Central memory CD4-positive, alpha-beta T cell (primary cell): ENCODE measurements at places on chromosomes 1 and 21.

DNA sequence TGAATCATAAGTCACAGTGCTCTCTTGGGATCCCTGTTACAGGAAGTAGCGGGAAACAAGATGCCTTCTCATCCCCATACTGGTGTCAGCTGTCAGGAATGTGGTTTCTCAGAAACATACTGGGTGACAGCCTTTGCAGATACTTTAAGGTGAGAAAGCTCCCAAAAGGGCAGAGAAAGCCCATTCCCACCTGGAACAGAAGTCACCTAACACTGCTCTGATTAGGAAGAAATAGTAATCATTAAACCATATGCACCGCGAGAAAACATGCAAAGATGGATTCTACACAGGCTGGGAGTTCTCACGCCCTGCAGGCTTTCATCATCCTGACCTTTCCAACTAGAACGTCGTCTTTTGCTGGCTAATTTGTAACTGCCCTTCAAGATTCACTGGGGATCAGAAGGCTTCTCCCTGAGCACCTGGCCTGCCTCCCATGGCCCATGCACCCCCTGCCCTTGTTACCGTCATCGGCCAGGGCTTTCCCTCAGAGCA lies 46.2 kb upstream of the SLC44A3 start:
- DNase-seq = no peak

DNA sequence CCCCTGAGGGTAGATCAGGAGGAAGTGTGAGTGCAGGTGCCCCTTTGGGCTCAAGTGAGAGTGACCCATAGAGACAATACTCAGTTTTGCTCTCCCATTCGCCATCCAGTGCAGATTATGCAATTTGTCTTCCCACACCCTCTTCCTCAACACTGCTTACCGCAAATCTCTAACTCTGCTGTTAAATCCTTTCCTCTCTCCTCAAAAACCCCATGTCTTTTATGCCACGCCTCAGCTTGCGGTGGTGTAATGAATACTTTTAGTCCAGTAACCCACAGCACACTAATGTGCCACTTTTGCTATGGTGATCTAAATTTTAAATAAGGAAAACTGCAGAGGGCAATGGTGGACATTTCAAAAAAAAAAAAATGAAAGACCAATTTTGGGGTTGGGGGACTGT lies 57.7 kb downstream of the PRRX1 start:
- no peak for DNase-seq

DNA sequence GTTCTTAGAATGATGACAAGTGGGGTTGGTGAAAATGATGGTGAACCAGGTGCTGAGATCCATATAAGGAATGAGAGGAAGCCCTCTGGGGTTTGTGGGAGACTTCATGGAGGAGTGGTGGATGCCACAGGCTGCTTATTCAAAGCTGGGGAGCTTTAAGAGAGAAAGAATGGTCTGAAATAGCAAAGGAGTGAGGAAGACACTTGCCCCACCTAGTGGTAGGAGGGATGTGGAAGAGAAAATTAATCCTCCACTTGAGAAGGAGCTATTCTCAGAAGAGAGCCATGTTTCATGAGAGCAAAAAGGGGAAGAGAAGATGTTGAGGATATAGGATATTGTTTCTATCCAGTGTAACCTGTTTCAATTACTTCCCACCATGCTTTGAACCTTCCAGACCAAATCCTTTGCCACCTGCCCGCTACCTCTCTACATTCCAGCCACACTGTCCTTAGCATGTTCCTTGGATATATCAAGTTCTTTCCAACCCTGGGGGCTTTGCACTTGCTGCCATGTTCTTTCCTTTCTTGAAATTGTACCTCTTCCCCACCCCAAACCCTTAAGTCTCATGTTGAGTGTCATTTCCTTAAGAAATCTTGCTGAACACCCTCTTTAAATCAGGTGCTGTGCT lies 19.6 kb upstream of the ZNF648 start:
- DNase-seq = no peak

- no peak for DNase-seq
These were observed 37.6 kb downstream of the EYA3 start for GRCh38 chr1:28050776-28051175.

- DNase-seq = no peak
These were observed 1.4 kb downstream of the UCK2 start for GRCh38 chr1:165828669-165829329.

DNA sequence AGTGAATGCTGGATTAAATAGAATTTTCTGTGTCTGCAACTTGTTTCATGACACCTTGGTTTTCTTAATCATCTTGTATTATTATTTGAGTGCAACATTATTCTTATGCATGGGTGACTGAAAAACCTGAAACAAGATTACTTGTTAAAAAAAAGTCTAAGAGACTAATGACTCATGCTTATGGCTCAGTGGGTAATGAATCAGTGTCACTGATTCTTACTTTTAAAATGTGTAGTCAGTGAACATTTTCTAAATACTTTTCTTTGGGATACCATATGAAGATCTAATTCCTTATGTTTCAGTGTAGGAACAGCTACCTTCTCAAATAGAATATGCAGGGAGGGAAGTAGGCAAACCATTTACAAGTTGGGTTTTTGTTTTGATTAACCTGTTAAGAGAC lies 65.5 kb downstream of the PRKAA2 start:
- DNase-seq = no peak

- no peak for DNase-seq
These were observed 8.6 kb downstream of the GLIS1 start for GRCh38 chr1:53730224-53730865.

- DNase-seq = no peak
These were observed 846 bp upstream of the PER3 start for GRCh38 chr1:7783178-7783711.

GRCh38 chr1:53368314-53369033 lies 40.6 kb upstream of the LRP8 start:
- DNase-seq = no peak

GRCh38 chr1:53081384-53082066 lies 19.5 kb downstream of the PODN start:
- DNase-seq = no peak

DNA sequence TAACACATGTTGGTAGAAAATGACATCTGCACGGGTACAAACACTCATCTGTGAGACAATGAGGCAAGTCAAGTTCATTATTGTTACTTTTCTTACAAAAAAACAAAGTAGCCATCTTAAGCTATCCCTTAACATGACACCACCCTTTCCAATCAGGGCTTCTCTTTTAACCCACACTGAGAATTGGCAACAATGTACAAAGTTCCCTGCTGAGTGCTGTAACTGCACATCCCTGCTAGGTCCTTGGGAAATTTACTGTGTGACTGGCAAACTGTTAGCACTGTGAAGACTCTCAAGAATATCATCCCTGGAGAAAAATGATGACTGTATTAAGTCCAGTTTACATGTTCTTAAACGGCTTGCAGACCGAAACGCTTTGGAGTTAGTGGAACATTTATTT lies 185.8 kb upstream of the PLD5 start:
- DNase-seq = no peak

DNA sequence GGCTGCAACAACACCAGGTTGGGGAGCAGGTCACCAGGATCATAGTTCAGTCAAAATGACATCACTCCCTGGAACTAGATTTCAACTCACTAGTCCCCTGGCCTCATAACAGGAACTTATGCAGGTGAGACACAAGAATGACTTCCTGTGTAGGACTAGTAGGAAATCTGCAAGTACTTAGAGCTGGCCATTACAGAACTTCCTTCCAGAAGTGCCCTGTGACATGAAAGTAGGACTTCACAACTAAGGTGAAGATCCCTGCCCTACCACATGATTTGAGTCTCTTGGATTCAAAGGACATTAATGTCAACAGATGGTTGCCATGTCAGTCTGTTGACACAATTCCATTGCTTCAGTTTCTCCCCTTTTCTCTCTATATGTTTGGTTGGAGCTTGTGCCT lies 223.1 kb downstream of the RPS6KC1 start:
- DNase-seq = no peak

DNA sequence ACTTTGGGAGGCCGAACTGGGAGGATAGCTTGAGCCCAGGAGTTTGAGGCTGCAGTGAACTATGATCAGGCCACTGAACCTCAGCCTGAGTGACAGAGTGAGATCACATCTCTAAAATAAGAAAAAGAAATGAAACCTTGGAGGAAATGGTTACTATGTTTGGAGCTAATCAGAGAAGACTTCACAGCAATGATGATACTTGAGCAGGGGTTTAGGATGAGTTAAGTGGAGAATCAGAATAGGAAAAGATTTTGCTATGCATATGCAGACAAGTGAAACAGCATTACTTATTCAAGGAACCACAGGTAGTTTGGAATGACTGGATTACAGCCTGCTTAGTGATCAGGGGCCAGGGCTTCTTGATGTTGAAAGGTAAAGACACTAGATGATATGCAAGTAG lies 1.3 kb upstream of the CD5L start:
- DNase-seq = no peak

DNA sequence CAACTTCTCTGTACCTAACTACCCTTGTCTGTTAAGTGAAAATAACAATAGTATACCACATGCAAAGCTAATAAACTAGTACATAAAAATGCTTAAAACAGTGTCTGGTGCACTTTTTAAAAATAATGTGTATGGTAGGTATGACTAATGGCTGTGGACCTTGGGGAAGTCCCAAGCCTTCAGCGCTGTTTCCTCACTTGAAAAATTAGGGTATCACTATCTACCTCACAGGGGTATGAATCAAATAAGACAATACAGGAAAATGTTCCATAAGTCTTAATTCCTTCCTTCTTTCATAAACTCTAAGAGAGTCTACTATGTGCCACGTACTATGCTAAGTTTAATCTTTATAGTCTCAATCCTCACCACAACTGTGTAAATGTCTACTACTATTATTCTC lies 32.0 kb downstream of the EGLN1 start:
- DNase-seq = no peak

GRCh38 chr1:87188640-87189039 lies 140.0 kb upstream of the LMO4 start:
- no peak for DNase-seq

DNA sequence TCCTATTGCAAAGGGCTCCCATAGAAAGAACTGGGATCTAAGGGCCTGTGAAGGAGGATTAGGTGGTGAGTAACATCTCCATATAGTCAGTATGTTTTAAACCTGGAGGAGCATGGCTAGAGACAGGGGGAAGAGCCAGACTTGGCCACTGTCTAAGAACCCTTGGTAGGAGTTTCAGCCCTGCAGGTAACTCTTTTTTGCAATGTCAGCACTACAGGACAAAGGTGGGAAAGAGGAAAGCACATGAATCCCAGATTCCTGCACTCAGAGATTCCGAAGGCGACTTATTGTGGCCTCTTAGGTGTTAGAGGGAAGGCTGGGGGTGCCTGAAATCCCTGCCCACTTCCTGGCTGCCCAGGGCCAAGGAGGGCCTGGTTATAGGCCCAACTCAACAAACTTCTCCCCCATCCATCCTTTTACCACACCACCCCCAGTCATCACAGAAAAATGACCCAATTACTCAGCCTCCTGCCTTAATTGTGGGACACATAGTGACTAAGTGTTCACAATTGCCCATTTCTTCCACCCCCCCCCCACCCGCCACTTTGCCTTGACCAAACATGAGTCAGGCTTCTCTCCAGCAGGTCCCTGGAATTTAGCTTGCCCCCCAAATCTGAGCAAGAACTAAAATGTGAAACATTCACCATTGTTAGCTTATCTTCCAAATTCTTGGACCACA lies 1.9 kb upstream of the NTNG1 start:
- DNase-seq = no peak

DNA sequence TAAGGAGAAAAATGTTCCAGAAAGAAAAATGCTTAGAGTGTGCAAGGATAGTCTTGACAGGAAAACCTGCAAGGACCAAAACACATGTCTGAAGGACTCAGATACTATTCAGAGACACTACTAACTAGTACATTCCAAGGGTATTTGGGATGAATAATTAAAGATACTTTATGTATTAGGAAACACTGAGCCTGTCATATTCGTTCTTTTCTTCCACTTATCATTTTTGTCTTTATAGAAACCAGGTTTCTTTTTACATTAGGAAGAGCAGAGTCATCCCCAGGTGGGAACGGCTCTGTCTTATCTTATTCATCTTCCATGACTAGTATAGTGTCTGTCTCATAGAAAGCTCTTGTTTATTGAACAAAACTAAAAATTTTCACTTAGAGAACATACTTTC lies 296.2 kb upstream of the ESRRG start:
- DNase-seq = no peak

GRCh38 chr21:31754708-31754960 lies 22.7 kb upstream of the SCAF4 start:
- DNase-seq = no peak

DNA sequence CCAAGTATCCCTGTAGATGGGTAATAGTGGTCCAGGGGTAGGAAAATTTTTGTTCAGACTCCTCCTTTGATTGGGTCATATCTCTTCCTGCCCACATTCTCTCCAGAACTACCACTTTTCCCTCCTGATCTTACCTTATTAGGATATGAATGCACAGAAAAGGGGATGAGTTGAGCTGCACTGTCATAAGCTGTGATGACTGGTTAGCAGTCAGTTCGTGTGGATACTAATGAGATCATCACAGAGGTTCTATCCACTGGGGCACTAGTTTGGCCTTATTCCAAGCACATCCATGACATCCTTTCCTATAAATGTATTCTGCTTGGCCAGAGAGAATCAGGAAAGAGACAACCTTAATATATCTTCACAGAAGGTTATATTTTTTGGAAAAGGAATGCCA lies 22.1 kb upstream of the TBX15 start:
- no peak for DNase-seq

GRCh38 chr1:184624051-184624450 lies 130.6 kb downstream of the EDEM3 start:
- DNase-seq = no peak

GRCh38 chr1:201267481-201268229 lies 15.7 kb upstream of the PKP1 start:
- DNase-seq = no peak

DNA sequence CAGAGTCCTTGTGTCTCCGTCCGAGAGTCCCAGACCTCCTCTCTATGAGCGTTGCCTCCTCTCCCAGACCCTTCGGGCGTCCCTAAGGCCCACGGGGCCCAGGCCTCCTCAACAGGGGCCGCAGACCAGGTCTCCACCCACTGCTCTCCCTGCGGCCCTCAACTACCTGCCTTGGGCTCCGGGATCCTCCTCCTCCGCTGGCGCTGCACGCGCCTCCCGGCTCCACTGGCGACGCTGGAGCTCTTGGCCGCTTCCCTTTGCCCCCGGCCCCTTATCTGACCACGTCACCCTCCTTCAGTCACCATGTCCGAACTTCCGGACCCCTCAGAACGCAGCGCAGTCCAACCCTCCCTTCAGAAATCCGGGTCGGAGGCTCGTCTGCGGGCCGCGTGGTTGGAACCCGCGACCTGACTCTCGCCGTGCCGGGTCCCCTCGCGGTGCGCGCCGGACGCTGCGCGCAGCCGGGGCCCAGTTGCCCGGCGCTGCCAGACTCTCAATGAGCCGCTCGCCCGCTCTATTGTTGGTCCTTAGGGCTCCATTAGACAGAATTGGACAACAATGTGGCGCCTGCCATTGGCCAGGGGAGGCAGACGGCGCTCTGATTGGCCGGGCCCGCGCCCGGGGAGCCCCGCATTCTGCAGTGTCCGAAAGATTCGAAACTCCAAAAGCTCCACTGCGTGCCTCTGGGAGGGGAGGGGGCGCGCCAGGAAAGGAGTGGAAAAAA lies at the start of gene DMRTA2:
Gene DMRTA2, minus strand, starts transcription at position 498 of the 724 bp plus-strand sequence. CDS start 1,907 bp downstream, outside the sequence.
- DNase-seq = no peak
